ENCODE measurements at places on chromosomes 3 and 15.

- DNase-seq, result no peak
Measured at GRCh38 chr3:176906046-176906905, 291.0 kb downstream of the TBL1XR1 start.

- no peak for DNase-seq
Measured at GRCh38 chr3:48190911-48191310, 2.7 kb upstream of the CDC25A start.

GRCh38 chr3:176647987-176648386 lies 549.3 kb downstream of the TBL1XR1 start:
- no peak for DNase-seq

DNA sequence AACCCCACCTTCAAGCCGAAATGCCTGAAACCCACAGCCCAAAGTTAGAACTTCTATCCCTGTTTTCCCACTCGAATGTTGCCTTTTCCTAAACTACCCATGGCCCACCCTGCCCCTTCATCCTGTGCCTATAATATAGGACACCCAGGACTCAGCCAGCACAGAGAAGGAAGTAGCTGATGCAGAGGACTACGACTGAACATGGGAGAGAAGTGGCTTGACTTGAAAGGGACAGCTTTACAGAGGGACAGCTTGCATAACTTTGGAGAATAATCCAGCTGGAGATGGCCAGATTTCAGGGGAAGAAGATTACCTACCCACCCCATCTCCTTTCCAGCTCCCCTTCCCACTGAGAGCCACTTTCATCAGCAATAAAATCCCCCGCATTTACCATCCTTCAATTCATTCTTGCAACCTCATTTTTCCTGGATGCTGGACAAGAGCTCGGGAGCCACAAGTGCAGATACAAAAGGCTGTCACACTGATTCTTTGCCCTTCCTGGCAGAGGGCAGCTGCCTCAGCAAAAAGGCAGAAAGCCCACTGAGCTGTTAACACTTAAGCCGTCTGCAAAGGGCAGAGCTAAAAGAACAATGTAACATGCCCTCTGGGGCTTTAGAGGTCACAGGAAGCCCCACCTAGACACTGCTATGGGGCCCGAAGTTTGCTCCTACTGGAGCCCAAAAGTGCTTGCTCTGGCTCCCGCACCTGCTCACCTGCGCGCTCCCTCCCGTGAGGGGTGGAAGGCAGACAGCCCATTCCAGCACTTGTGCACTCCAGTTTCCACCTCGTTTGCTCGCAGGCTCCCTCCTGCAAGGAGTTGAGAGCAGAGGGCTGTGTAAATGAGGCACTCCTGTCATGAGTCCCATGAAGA lies 224.0 kb downstream of the TBC1D5 start:
- DNase-seq, result no peak

DNA sequence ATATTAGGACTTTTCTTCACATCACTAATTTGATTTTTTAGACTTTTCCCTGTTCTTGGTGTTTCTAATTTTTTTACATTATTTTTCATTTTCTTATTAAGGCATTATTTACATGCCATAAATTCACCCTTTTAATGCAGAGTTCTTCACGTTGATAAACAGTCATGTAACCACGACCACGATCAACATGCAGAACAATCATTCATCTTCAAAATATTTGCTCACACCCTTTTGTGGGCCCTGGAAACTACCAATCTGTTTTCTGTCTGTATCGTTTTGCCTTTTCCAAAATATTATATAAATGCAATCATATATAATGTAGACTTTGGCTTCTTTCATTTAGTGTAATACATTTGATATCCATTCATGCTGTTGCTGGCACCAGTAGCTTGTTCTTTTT lies 48.7 kb downstream of the ARRDC4 start:
- DNase-seq, result no peak

- DNase-seq, result no peak
Measured at GRCh38 chr3:115627180-115628074, 4.1 kb downstream of the GAP43 start.

GRCh38 chr3:73280746-73281145 lies 219.3 kb downstream of the EBLN2 start:
- DNase-seq, result no peak

- no peak for DNase-seq
Measured at GRCh38 chr3:9395570-9396300, 1.7 kb upstream of the SETD5 start.

GRCh38 chr3:49534581-49535441 lies 19.5 kb upstream of the BSN start:
- no peak for DNase-seq

DNA sequence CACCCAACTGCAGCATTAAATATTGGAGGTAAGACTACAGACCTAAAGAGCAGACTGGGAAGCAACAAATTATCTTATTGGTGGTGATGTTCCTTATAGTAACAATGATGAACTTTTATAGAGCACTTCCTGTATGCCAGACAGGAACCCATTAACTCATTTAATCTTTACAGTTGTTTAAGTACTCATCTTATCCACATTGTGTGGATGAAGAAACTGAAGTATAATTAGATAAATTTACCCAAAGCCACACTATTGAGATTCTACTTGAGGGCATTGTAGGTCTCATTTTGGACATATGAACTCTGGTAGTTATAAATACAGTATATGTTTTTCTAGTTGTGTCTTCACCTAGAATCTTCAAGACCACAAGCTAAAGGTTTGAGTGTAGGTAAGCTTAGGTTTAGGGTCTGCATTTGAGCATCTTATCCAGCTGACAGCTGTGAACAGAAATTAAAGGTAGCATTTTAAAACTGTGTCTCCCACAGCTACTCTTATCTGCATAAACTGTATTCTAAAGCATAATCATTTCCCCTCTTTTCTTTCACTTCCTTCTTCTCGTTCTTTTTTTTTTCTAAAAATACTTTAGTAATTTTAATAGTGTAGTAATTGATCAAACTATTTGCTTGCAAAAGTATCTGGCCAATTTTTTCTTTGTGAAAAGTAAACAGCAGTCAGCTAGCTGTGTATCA lies 138.2 kb downstream of the UBE2E2 start:
- DNase-seq, result no peak

- DNase-seq, result no peak
Measured at GRCh38 chr15:64697911-64698369, 77.4 kb downstream of the RBPMS2 start.

DNA sequence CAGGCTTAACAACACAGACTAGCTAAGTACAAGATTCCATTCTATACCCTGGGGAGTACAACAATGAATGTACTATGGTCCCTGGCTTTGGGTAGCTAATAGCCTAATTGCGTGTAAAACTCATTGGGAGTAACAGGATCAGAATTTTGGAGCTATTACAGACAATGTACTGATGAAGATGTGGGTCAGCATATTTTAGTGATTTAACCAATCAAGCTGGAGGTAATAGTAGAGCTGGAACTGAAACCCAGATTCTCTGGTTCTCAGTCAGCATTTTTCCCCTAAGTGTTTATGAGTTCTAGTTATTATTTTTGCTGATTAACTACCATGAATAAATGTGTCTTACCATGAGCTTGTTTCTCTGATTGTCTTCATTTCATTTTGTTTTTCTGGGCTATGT lies 578.7 kb downstream of the NLGN1 start:
- DNase-seq, result no peak

All from RWPE2 (cell line).